ENCODE measurements at places on chromosomes 4 and X.

DNA sequence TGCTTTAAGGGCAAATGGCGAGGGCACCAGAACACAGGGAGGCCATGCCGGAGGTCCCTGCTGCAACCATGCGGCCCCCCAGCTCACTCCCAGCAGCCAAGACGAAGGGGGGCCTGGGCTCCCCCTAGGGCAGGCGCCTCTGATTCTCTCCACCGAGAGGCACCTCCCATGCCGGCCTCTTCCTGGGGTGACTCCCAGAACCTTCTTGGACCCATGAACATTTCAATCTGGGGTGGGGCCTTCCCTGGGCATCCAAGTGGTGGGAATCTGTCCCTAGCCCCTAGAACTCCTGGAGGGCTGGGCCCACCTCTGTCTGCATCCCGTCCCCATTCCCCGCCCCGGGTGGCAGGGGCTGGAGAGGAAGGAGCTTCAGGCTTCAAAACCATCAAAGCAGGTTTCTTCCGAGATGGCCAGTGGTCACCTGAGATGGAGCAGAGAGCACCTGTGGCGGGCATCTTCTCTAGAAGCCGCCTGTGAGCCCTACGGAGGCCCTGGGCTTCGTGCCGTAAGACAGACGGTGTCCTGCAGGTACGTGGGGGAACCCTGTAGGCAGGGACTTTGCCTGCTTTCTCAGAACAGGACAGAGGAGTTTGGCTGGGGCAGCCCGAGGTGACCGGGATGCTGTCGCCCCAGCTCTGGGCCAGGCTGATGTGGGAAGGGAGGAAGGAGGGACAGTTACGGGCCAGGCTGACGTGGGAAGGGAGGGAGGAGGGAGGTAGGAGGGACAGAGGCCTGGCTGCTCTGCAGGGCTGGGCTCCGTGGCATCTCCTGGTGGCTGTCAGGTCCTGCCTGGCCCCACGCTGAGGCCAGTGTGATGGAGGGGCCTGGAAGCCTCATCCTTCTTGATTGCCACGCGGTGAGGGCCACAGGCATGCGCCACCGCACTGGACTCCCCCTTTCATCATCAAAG is 6.8 kb upstream of the SLC25A6 start:
- no peak for DNase-seq

- DNase-seq: no peak
Measured at GRCh38 chr4:57462843-57463242, 352.7 kb upstream of the IGFBP7 start.

DNA sequence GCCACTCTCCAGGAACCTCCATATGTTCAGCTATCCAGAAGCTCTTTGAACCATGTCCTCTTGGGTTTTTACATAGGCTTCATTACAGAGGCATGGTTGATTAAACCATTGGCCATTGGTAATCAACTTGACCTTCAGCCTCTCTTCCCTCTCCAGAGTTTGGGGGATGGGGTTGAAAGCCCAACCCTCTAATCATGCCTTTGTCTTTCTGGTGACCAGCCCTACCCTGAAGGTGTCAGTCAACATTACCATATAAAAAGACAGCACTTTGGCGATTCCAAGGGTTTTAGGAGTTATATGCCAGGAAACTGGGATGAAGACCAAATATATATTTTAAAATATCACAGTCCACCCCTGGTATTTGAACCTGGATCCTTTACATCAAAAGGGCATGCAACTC is 222.5 kb downstream of the CHIC1 start:
- no peak for DNase-seq

- no peak for DNase-seq
Measured at GRCh38 chrX:31872007-31872406, 800.2 kb upstream of the FTHL17 start.

- no peak for DNase-seq
Measured at GRCh38 chrX:68717196-68717595, 69.7 kb downstream of the STARD8 start.

DNA sequence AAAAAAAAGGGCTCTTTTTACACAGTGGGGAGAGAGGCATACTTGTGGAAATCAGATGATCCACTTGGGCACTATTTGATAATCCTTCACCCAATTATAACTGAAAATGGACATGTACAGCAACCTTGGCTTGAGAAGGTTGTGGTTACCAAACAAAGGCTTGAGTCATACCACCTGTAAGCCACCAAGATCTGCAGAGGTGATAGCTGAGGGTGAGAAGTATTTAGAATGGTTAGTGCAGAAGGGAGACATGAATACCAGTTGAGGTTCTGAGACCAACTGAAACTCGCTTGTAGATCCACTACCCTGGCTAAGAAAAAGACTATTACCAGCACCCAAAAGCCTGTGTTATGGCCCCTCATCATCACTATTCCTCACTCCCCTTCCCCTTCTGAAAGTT is 614.0 kb downstream of the STIM2 start:
- no peak for DNase-seq

DNA sequence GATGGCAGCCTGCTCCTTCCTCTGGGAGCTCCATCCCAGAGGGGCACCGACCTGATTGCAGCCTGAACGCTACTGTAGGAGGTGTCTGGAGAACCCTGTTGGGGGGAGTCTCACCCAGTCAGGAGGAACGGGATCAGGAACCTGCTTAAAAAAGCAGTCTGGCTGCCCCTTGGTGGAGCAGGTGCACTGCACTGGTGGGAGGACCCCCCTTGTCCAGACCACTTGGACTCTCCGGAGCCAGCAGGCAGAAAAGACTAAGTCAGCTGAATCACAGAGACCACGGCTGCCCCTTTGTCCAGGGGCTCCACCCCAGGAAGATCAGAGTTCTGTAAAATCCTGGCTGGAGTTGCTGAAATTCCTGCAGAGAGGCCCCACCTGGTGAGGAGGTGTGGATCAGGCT is 67.3 kb upstream of the MAGEB18 start:
- DNase-seq: no peak

DNA sequence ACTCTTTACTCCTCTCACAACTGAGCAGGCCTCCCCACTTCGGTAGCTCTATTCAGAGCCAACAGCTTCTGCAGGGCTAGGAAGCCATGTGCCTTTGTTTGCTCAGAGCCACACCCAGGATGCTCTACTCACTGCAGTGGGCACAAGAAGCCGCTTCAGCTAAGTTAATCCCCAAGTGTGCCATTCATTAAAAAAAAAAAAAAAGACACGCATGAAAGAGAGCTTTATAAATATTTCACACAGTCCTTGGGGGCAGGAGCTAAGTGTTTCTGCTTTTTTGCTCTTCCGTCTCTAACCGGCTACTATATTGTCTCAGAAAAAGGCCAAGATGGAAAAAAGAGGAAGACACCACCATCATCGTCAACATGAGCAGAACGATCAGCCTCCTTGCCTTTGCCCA is 8.1 kb downstream of the CRMP1 start:
- no peak for DNase-seq

DNA sequence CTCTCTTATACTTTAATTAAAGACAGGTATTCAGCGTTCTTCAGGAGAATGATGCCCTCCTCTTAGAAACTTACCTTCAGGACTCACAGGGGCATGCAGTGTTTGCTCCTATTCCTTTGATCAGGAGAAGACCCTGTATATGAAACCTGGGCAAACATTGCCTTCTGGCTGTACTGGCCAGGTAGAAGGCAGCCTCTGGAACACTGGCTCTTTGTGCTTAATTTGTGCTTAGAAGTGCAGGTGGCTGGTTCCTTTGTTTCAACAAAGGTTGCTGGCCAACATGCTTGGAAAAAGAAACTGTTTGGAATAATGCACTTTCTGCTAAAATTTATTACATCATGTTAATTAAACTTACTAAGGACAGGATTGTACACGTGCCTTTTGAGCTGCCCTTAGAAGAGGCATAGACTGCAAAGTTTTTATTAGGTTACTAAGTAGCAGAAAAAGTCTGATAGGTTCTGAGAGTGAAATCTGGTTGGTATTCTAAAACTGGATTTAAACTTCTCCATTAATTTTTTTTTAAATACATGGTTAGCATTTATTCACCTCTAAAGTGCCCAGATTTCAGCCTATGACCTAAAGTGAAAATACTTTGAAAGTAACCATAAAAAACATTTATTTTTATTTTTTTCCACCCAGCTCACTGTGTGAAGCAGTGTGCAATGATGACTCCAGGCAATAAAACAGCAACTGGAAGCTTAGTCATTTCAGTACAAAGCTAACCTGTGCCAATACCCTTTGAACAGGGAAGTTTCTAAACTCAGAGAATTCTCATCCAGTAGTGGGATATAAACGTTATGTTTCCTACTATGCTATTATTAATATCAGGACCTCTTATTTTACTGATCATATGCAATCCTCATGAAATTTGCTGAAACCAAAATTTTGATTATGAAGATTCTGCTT is 11.3 kb downstream of the RASSF6 start:
- DNase-seq: no peak

GRCh38 chr4:27318740-27319139 is 458.1 kb downstream of the STIM2 start:
- DNase-seq: no peak

DNA sequence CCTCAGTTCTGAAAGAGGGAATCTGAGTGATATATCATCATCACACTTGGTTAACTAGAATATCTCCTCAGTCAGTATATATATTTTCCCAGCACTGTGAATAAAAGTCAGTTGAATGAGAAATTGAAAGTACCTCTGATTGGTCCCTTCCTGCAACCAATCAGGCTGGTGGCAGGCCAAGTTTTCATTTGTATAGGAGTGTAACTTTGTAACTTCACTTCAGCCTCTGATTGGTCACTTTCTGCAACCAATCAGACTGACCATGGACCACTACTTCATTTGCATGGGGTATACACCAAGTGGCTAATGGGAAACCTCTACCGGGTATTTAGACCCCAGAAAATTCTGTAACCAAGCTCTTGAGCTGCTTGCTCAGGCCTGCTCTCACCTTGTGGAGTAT is 2.0 kb upstream of the PGK1 start:
- DNase-seq: no peak

Data from activated gamma-delta T cell treated with anti-CD3 and anti-CD28 coated beads, Interleukin-2, amount 50 U/mL, for 16 hours (primary cell).